NCI-H226 (cell line): ENCODE measurements at places on chromosomes 5 and 9.

- DNase-seq, result no peak
Observed at GRCh38 chr5:159933531-159934485, 17.5 kb downstream of the ADRA1B start.

GRCh38 chr9:133239533-133240090 lies 30.6 kb upstream of the OBP2B start:
- DNase-seq, result no peak

DNA sequence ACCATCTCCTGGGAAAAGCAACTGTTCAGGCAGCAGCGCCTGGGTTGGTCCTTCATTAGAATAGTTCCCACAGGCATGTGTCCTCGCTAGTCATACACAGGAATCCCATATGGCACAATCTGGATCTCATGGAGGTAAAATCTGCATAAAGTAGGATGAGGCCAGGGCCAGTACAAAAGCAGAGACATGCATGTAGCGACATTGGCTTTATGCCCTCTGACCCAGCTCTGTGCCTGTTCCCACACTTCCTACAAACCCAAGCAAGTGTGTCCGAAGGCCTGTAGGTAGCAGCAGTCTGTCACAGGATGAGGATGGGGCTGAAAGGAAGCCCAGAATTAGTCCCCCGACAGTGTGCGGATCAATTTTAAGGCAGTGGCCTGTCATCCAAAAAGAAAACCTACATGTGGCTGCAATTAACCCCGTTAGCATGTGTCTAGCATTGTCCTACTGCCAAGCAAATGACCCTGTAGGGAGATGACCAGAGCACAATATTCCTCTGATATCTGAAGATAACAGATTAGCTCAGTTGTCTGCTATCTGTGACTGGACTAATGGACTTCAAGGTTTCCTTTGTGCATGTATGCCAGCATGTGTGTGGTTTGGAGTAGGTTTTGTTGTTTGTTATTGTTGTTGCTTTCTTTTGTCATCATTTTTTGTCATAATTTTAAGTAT lies 178.8 kb downstream of the TMEM161B start:
- DNase-seq, result no peak

- no peak for DNase-seq
Observed at GRCh38 chr5:94903726-94904125, 285.3 kb downstream of the SLF1 start.

DNA sequence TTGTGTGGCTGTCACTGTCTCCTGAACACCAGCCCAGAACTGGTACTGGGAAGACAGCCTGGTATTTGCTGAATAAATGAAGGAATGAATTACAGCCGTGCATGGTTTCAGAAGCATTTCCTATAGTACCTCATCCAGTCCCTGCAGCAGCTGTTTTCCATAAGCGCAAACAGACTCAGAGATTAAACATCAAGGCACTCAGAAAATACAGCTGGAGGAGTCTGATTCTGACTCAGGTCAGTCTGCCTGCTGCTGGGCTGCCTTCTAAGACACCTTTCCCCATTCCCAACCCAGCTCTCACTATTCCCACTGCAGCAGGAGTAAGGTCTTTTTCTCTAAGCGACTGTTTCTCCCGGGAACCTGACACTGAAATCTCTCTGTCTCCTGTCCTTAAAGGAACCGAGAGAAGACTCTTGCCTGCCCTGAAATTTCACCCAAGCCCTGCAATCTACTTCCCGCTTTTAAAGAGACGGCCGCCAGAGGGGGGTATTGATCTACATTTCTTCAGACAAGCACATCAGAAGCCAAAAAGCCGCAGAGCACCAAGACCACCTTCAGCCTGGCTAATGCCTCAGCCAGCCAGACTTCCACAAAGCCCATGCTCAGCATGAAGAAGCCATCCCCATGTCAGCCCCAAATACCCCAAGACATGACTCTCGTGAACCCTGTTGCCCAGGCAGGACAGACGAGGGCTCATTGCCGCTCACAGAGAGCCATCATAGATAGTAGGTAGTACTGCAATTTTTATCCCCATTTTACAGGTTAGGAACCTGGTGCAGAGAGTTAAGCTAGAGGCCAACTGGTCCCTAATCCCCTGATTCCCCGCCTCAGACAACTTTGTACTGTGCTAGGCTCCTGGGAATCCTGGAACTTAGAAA lies 5.4 kb upstream of the FOXI1 start:
- DNase-seq, result peak; percentile 16

DNA sequence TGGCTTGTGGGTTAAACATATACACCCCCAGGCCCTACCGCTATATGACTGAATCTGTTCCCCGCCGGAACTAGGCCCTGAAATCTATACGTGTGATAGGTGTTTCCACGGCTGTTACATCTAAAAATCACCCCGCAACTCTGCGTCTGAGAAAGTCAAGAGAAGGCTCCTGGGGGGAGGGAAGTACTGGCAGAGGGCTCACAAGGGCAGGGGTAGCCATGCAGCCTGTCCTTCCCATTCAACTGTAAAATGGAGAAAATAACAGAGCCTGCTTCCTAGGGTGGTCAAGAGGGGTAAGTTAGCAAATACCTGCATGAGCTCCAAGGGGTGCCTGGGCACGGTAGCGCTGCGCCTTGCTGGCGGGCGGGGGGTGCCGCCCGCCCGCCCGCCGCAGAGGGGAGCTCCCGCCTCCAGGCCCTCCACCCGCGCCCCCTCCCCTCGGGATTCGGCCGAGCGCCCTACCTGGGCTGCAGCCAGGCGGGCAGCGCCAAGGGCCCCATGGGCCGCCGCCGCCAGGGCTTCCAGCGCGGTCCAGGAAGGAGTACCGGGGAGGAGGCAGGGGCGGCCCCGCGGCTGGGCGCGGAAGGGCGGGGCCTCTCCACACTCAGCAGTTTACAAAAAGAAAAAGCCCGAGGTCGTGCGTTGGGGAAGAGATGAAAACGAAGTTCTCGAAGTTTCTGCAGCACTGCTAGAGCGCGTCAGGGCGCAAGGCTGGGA lies at the start of gene HACD4:
Gene HACD4, minus strand, starts transcription at position 550 of the 717 bp plus-strand sequence. Its CDS starts 50 bp downstream, at position 500.
- DNase-seq, result no peak

GRCh38 chr5:143682929-143683386 lies 129.0 kb upstream of the HMHB1 start:
- no peak for DNase-seq

- no peak for DNase-seq
Observed at GRCh38 chr5:116881921-116882531, 307.4 kb upstream of the SEMA6A start.

DNA sequence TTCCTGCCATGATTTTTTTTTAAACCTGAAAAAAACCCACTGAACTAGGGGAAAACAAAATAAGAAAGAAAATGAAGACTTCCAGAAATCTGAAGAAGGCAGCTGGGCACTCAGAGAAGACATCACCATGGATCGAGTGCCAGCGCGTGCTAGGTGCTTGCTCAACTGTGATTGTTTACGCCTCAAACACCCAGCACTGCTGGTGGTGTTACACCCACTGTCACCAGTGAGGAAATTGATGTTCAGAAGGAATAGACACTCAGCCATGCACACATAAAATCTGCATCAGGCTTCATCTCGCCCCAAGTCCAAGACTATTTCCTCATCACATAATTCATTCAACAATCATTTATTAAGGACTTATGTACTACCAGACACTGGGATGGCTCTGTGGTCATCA lies 82.1 kb downstream of the HRH2 start:
- DNase-seq, result no peak

DNA sequence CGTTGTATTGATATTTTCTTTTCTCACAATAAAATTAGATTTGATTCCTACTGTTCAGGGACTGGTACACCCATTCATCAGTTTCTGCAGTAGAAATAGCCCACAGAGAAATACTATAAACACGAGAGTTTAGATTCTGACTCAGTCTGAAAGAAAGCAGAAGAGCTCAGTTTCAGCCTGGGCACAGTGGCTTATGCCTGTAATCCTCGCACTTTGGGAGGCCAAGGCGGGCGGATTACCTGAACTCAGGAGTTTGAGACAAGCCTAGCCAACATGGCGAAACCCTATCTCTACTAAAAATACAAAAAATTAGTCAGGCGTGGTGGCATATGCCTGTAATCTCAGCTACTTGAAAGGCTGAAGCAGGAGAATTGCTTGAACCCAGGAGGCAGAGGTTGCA lies 8.6 kb downstream of the ITK start:
- no peak for DNase-seq

- no peak for DNase-seq
Observed at GRCh38 chr5:38555354-38556087, 925 bp downstream of the LIFR start.

GRCh38 chr9:118871531-118871930 lies 497.7 kb downstream of the BRINP1 start:
- no peak for DNase-seq

DNA sequence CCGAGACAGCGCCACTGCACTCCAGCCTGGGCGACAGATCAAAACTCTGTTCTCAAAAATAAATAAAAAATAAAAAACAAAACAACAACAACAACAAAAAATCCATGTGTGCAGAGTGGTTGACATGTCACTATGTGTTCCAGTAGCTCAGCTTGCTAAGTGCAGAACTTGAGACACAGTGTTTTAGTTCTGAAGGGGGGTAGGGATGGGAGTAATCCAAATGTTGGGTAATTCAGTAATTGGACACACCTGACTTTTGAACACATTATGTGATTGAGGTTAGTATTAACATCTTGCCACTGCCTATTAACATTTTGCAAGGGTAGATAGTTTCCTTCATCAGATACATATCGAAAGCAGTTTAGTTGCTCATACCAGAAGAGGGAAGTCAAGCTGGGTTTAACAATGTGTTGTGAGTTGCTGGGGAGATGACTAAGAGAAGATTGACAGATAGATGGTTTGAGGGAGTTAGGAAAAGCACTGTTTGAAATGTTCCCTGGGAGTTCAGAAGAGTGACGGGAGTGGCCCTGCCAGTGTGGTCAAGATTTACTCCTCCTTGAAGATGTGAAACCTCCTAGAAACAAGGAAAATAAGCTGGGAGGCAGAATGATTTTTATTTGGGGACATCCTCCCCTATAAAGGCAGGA lies 928 bp downstream of the HACD4 start:
- no peak for DNase-seq

GRCh38 chr9:26949637-26950069 lies 2.6 kb upstream of the PLAA start:
- DNase-seq, result peak; percentile 12

- peak; percentile 18 for DNase-seq
Observed at GRCh38 chr5:168132241-168132641, 159.2 kb upstream of the WWC1 start.

- DNase-seq, result no peak
Observed at GRCh38 chr5:56357426-56357825, 124.3 kb upstream of the ANKRD55 start.

- no peak for DNase-seq
Observed at GRCh38 chr9:83144492-83144891, 81.5 kb upstream of the RASEF start.

GRCh38 chr9:29220596-29221251 lies 1647.4 kb upstream of the C9orf72 start:
- DNase-seq, result no peak

GRCh38 chr5:72160329-72160728 lies 53.1 kb downstream of the MAP1B start:
- DNase-seq, result no peak

DNA sequence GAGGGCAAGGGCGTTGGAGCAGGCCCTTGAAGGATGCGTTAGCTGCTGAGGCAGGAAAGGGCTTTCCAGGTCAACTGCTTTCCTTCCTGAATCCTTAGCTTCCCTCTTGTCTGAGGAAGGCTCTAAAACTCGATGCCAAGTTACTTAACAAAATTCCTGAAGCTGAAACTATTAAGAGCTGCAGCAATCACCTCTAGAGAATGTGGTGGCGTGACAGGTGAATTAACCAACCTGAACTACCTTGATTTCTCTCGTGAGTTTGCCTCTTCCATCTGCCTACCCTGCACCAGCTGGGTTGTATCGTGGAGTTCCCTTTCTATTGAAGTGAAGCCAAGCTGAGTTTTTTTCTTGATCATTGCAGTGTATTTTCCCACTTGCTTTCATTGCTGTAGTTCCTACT lies 96.1 kb downstream of the PDE8B start:
- no peak for DNase-seq

DNA sequence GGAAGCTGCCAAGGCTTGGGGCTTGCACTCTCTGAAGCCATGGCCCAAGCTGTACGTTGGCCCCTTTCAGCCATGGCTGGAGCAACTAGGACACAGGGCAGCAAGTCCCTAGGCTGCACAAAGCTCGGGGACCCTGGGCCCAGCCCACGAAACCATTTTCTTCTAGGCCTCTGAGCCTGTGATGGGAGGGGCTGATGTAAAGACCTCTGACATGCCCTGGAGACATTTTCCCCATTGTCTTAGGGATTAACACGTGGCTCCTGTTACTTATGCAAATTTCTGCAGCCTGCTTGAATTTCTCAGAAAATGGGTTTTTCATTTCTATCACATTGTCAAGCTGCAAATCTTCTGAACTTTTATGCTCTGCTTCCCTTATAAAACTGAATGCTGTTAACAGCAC lies 83.0 kb upstream of the DAP start:
- no peak for DNase-seq

DNA sequence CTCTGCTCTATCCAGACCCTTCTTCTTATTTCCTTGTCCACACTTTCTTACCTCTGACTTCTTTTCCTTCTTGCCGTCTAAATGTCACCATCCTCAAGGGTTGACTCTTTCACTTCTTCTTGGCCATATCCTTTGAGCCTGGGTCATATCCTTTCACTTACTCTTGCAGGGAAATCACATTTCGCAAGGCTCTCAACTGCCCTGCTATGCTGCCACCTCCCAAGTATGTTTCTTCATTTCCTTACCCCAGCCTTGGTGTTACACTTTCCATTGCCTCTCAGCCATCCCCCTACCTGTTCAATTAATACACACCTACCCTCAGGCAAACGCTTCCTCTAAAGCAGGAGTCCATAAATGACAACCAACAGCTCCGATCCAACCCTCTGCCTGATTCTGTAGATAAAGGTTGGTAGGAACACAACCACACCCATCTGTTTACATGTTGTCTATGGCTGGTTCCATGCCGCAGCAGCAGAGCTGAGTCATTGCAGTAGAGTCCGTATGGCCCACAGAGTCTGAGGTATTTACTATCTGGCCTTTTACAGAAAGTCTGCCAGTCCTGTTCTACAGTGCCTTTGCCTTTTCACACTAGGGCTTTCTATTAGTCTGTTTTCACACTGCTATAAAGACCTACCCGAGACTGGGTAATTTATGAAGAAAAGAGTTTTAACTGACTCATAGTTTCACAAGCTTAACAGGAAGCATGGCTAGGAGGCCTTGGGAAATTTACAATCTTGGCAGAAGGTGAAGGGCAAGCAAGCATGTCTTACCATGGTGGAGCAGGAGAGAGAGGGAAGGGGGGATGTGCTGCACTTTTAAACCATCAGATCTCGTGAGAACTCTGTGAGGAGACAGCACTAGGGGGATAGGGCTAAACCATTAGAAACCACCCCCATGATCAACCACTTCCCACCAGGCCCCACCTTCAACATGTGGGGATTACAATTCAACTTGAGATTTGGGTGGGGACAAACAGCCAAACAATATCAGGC lies 97.9 kb downstream of the SV2C start:
- DNase-seq, result no peak

- DNase-seq, result no peak
Observed at GRCh38 chr5:34509392-34509791, 146.7 kb upstream of the RAI14 start.
